Stimulated activated naive CD4-positive, alpha-beta T cell treated with Interleukin-2 at 50 U/mL for 16 hours (primary cell): ENCODE measurements at places on chromosomes 5 and 9.
A peak's percentile ranks its signal among the peaks of the same experiment; 100 is the strongest.

- no peak for DNase-seq
Measured at GRCh38 chr9:93673839-93674334, 97.5 kb downstream of the PHF2 start.

DNA sequence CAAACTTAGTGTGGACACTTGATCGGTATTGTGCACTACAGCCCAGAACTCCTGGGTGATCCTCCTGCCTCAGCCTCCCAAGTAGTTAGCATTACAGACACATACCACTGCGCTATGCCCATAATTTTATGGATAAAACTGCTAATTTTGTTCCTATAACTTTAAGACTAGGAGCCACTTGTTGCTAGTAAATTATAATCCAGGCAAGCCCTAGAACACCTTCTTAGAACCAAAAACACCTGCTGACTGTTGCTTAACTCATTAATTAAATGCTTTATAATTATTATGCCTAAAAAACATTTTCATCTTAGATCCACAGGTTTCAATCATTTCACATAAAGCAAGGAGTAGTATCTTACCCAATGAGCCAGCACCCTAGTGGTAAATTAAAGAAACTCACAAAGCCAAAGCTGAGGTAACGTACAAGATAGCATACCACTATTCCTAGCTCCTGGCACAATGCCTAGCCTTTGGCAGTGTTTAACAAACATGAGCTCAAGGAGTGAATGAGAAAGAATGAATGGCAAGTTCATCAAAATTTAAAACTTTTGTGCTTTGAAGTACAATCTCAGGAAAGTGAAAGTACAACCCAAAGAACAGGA is 5.4 kb downstream of the MRPS27 start:
- DNase-seq, result no peak

GRCh38 chr5:121763665-121764064 is 88.0 kb upstream of the FTMT start:
- DNase-seq, result no peak

DNA sequence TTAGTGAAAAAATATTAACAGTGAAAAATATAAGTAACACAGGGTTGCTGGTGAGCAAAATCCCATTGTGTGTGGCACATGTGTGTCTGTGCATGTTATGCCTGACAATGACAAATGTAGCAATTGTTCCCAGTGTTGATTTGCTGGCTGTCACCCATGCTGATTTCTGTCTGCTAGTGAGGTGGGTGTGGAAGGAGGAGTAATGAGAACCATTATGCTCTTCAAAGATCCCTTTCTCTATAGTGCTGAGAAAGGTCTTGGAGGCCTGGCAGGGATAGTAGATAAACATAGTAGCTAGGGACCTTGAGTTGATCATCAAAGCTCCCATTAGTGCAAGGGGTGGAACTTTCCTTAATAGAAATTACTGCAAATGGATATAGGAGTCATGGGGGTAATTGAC is 152.5 kb upstream of the CLINT1 start:
- no peak for DNase-seq

DNA sequence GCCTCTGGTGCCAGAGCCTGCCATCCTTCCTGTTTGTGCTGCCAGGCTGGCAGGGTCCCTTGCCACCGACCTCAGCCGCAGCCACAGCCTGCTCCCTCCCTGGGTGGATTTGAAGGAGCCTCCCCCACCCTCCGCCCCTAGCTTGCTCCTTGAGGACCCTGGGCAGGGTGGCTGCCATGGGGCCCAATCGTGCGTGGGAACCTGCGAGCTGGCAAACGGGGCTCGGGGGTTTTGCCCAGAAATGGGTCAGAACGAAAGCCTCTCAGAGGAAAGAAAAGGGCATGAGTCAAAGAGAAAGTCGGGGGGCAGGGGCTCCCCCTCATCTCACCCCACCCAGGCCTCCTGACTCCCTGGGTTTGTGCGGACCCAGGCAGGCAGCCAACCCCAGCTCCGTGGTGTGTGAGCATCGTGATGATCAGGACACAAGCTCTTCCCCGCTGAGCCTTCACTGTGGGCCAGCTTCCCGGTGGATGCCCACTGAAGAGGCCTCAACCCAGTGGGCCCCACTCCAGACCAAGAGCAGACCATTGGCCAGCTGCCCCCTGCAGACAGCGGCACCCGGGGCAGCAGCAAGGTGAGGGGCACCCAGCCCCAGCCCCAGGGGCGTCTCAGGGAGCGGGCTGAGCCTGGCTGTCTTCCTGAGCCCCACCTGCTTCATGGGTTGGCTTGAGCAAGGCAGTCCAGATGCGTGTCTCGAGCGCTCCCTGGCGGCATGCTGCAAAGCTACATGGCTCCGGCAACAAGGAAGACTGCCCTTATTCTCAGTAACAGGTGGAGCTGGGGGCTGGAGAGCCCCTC is 3.0 kb upstream of the FUT7 start:
- DNase-seq, result peak; percentile 83
